Activated T-helper 1 cell treated with Interleukin-2 at 50 U/mL for 16 hours (primary cell): ENCODE measurements at places on chromosomes 3 and 15.
A peak's percentile ranks its signal among the peaks of the same experiment; 100 is the strongest.

DNA sequence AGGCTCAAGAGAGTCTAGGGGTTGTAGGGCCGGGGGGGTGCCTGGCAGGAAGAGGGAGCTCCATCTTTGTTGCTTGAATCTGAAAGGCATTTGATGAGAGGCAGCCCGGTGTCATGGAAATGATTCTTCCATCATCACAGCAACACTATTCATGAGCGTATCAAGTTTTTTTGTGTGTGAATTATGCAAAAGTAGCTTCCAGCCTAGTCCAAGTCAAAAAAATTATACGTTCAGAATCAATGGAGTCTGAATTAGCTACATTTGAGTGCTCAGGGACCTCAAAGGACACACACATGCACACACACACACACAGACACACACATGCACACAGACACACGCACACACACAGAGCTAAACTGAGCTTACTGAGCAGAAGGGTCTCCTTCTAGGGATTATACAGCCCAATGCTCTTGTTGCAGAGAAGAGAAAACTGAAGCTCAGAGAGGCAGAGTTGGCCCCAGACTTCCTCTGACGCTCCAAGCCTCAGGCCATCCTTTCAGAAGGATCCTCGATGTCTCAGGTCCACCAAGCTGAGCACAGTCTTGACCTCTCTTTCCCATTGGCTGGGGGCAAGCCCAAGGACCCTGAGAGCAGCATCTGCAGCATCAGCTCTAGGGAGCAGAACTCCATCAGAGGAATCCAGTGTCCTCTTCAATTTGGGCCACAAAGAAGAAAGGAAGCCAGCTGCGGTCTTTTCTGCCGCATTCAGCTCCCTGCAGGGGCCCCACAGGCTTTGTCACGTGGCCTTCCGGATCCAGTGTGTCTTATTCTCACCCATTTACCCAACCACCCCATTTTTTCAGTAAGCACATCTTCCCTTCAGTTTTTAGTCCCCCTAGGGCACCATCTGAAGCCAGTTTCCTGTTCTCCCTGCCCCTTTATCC lies 228.0 kb downstream of the UACA start:
- peak; percentile 43 for DNase-seq

- DNase-seq = peak; percentile 7
These were observed 942 bp downstream of the ELP6 start for GRCh38 chr3:47512416-47513124.

DNA sequence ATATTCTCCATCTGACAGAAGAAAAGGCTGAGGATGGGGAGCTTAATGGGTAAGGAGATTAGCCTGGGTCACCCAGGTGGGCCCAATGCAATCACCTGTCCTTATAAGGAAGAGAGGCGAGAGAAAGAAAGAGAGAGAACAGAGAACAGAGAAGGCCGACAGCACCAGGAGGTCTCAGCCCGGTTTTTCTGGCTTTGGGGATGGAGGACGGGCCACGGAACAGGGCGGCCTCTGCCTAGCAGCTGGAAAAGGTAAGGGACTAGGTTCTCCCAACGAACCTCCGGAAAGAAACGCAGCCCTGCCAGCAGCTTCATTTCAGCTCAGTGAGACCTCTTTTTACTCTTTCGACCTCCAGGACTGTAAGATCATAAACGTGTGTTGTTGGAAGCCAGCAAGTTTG lies 196.0 kb upstream of the LYSMD4 start:
- DNase-seq = no peak

DNA sequence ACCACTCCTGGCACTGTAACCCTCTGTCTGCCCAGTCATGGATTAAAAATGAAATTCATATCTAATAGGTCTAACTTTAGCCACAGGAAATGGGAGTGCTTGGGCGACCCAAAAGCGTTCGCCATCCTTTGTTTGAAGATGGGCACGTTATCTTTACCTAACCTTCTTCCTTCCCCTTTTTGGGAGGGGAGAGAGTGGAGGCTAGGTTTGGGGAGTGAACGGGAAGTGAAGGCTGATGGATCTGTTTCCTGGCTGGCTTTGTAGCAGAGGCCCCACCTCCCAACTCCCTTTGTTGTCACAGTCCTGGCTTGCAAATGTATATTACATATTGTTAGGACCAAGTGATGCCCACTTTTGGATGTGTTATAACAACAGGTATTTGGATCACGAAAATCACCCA lies 98.1 kb upstream of the ARHGEF3 start:
- no peak for DNase-seq

- no peak for DNase-seq
These were observed 55.5 kb upstream of the MBNL1 start for GRCh38 chr3:152213203-152213602.

DNA sequence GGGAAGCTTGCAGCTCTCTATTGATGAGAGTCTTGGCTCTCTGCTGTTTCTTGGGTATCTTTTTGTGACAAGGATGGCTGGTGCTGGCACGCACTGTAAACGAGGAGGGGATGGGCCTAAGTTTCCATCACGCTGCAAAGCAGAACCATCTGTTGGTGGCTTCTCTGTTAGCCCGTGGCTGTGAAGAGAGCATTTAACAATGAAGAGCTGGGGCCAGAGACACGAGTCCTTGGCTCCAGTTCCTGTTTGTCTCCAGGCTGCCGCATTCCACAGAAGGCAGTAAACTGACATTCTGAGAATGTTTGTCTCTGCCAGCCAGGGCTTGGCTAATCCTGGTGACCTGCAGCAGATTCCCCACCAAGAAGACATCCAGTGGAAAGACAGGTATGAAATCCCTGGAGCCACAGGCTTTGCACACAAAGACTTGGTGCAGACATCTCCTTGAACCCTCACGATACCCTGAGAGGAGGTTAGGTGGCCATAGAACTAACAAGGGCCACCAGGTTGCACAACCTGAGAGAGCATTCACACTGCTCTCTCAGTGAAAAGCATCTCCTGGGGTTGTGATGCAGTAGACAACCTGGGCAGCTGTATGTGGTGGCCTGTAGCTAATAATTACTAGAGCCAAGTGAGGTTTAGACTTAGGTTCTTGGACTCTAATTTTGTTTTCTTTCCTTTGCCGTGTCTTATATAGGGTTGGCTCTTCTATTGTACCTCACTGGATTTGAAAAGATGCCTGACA lies 130.9 kb downstream of the ASB7 start:
- DNase-seq = no peak

DNA sequence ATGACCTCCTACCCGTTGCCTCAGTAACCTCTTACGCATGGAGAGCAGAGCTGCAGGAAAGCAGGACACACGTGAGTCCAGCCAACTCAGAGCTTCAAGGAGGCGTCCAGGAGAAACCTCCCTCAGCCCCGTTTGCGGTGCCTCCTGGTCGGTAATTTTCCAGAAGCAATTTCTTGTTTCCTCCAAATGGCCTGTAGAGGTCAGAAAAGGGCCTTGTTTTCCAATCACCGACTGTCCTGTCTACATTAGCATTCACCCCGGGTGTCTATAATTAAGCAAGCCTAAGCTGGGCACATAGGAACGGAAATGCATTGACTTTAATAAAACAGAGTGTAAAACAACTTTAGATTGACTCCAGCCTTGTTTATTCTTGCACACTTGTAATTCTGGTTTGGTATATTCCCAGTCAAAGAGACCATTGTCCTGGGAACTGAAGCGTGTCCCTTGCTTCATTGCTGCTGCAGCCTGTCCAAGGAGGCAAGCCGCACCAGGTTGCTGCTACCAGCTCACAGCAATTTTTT lies 836.2 kb downstream of the AGBL1 start:
- no peak for DNase-seq

- no peak for DNase-seq
These were observed 67.6 kb upstream of the GADL1 start for GRCh38 chr3:30962084-30962483.

- peak; percentile 10 for DNase-seq
These were observed 99.5 kb upstream of the FAM98B start for GRCh38 chr15:38354315-38354929.

DNA sequence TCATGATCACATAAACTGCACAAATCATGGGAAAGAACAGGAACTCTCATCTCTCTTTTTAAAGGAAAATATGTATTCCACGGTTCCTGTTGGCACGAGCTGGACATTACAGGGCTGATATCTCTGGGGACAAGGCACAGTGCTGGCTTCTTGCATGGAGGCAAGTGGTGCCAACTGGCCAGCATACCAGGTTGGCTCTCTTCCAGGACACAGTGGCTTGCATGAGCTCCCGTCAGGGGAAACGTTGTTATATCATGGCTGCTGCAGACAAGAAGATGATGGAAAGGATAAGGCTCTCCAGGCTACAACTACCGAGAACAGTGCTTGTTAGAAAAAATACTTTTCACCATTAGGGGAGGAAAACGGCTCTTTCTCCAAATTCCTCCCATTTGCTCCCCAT lies 283.9 kb downstream of the RORA start:
- DNase-seq = no peak

GRCh38 chr15:23438816-23439466 lies 8.1 kb downstream of the GOLGA6L2 start:
- no peak for DNase-seq

- DNase-seq = no peak
These were observed 147.3 kb upstream of the SEMA6D start for GRCh38 chr15:47570044-47570443.

- no peak for DNase-seq
These were observed 937.2 kb downstream of the ZPLD1 start for GRCh38 chr3:103372031-103372430.

DNA sequence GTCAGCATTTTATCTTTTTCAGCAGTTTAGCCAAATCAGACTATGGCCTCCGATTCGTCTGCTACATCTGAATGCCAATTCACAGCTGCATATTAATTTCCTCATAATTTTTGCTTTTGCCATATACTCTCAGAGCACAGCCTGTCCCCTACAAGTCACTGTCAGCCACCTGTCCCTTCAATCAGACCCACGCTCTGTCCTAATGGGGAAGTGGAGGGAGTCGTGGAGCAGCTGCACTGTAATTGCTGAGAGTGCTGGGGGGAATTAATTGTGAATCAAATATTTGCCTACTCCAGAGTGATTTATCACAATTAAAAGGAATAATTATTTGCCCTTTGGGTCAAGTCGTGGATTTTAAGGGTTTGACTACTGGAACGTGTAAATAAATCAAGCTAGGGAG lies 75.5 kb downstream of the EBLN2 start:
- no peak for DNase-seq

- no peak for DNase-seq
These were observed 4.0 kb downstream of the HDAC11 start for GRCh38 chr3:13483988-13484695.

GRCh38 chr3:180828723-180829408 lies 83.6 kb upstream of the FXR1 start:
- DNase-seq = no peak

DNA sequence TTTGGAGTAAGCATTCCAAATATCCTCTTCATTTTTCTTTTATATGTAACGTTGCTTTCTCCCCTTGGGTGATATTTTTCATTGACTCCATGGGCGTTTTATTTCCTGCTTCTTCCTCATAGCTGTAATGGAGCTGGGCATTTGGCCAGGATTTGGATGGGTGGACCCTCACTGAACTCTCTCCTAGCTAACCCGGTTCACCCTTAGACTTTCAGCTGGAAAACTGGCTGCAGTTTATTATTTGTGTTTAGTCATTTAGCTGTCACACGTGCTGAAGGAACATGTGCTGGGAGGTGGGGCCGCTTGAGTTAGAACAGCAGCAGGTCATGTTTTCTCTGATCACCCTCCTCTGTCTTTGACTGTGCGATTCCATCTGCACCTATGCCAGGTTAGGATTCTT lies 407.6 kb downstream of the ZIC1 start:
- DNase-seq = no peak

DNA sequence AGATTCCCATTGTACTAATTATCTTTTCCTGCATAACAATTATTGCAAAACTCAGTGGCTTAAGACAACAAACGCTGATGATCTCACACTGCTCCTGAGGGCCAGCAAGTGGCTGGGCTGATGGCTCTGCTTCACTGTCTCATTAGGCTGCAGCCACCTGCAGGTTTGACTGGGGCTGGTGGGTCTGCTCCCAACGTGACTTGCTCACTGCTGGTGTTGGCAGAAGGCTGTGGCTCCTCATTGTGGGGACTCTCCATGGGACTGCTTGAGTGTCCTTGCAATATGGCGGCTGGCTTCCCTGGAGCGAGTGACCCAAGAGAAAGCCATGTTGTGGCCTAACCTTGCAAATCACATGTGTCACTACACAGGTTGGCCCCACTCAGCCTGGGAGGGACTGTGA lies 71.1 kb downstream of the PLXNA1 start:
- no peak for DNase-seq

- no peak for DNase-seq
These were observed 1.8 kb downstream of the LIMD1 start for GRCh38 chr3:45596290-45596791.

DNA sequence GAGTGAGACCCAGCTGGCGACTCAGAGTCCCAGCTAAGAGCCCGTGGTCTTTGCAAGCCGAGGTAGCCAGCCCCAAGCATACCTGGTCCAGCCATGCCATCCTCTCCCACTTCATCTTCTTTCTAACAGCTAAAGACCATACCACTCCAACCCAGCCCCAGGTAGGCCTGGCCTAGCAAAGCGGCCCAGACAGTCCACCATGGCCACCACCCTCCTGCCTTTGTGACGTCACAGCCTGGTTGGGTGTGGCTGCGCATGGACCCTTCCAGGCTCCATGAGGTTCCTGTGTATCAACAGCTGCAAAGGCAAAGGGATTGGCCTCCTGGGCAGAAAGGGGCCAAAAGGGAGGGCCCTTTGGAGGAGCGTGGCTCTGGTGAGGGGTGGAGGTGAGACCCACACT lies 4.1 kb downstream of the NTRK3 start:
- DNase-seq = no peak

GRCh38 chr15:41392659-41393058 lies 9.6 kb downstream of the NDUFAF1 start:
- DNase-seq = no peak

DNA sequence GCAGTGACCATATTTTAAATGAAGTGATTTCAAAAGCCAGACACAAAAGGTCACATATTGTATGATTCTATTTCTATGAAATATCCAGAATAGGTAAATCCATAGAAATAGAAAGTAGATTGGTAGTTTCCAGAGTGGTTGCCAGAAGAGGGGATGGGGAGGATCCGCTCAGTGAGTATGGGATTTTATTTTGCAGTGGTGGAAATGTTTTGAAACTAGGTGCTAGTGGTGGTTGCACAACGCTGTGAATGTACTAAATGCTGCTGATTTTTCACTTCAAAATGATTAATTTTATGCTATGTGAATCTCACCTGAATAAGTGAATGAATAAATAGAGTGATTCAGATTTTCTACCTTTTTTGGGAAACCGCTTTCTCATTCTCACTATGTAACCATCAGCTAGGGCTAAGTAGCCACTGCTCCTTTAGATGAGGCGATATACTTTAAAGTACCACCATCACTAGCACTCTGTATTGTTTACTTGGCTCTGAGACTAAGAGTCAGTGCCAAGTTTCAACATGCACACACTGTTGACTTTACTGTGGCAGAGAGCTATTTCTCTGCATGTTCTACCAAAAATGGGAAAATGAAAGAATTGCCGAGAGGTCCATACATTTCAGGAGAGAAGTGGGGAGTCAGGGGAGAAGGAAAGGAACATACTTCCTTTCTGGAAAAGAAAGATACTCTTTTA lies 90.7 kb upstream of the GOLIM4 start:
- DNase-seq = no peak

GRCh38 chr15:71125831-71126450 lies 10.7 kb downstream of the THSD4 start:
- no peak for DNase-seq
